Activated T-cell treated with anti-CD3 and anti-CD28 coated beads, Interleukin-2, amount 50 U/mL, for 4 hours (primary cell): ENCODE measurements at places on chromosomes 13 and 19. TPM values are rescaled to one million over a fixed set of nuclear protein-coding genes. Genes with fewer than 3 reads are reported as not detected.
A peak's percentile ranks its signal among the peaks of the same experiment; 100 is the strongest.

- DNase-seq, result no peak
Measured at GRCh38 chr19:5073153-5073844, 104.4 kb downstream of the KDM4B start.

DNA sequence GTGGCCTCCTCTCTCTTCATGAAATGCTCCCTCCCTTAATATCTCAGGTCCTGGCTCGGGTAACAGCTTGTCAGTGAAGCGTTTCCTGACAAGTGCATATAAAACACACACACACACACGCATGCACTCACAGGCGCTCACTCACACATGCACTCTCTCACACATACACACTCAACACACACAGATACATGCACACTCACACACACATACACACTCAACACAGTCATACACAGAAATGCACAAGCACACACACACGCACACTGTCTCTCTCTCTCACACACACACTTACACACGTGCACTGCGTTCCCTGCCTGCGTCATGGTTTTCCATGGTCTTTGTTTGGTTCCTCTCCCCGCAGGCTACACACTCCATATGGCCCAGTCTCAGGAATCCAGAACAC is 344.1 kb downstream of the UQCRFS1 start:
- DNase-seq, result no peak

DNA sequence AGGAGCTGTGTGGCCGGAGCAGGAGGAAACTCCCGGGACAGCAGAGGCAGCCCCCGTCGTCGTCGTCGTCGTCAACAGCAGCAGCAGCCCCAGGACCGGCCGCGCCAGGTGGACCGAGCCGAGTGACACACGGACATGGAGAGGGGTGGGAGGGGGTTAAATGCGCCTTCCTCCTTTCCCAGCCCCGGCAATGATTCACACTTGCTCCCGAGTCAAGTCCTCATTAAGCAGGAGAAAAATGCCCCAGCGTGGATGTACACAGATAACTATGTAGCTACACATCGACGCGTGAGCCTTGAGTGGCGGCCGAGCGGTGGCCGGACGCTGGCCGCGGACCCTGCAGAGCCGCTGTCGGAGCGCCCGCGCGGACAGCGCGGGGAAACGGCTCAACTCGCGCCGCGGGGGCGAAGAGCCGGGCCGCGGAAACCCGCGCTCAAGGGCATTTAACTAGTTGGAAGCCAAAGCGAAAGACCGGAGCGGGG is 645 bp downstream of the UBL3 start:
- DNase-seq, result peak; percentile 17

GRCh38 chr13:100540621-100541020 is 48.0 kb downstream of the GGACT start:
- DNase-seq, result no peak

- no peak for DNase-seq
Measured at GRCh38 chr19:3625996-3626472, 556 bp downstream of the CACTIN start.

- DNase-seq, result no peak
Measured at GRCh38 chr19:45497791-45498190, 452 bp upstream of the PPM1N start.

- DNase-seq, result no peak
Measured at GRCh38 chr13:87274209-87274819, 396.9 kb upstream of the SLITRK5 start.

GRCh38 chr19:44164327-44164672 is 600 bp upstream of the ZNF226 start:
- DNase-seq, result no peak

DNA sequence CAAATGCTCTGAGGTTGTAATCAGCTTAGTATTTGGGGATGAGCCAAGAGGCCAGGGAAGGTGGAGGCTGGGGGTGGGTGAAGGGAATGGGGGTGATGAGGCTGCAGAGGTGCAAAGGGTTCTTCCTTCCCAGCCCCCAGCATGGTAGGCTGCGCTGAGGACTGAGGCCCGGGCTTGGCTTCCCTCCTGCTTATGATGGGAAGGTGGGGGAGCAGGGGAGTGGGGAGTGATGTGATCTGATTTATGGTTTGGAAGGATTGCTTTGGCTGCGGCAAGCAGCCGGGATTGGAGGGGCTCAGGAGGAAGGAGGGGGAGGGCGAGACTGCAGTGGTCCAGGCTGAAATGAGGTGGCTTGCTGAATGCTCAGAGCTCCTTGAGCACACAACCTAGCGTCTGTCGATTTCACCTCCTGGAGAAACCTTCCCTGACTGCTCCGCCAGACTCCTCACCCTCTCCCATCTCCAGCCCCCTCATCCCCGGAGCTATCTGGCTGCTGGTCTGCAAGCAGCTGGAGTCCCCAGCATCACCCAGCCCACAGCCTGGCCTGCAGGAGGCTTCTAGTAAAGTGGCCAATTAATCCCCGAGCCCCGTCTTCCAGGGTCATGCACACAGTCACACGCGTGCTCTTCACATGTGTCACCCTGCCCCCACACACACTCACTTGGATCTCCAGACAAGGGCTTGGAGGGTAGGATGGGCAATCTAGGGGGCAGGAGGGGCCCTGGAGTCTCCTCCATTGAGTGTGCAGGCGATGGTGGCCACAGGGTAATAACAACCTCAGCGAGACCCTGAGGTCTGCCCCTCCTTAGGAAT is 757 bp upstream of the CLEC11A start:
- no peak for DNase-seq

The ZNF626 gene
- total RNA-seq, result 6.1 TPM

The REEP6 gene
- total RNA-seq, result 1.8 TPM

The NTN5 gene
- total RNA-seq, result 0.26 TPM

DNA sequence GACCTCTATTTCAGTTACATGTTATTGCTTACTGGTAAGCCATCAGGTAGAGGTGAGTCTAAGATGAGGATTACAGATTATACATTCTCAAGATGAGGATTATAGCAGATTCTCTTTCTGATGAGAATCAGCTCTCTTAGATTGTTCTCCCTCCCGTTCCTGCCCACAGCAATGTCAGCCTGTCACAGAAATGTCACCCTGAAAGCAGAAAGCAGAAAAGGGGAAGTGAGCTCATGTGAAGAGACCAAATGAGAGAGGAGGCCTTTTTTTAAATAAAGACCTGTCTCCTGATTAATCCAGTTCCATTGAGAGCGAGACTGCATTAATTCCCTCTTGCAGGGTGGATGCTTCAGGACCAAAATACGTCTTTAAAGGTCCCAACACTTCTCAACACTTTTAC is 445.6 kb downstream of the KCTD12 start:
- no peak for DNase-seq

The KIR2DL4 gene
- not detected for total RNA-seq

DNA sequence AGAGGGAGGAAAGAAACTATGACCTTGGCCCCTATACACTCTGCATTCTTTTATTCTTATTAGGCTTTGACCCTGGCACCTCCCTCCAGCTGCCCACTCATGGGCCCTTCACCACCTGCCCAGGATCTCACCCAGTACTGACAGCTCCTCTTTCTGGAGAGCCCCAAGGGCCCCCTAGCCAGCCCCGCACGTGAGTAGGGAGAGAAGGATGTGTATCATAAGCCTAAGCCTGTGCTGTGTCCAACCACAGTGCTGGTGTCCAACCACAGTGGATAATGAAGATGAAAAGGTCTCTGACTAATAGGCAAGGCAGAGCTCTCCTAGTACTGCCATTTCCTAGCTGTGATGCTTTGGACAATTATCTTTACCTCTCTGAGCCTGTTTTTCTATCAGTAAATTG is 4.2 kb downstream of the DMRTC2 start:
- no peak for DNase-seq
